BE2C (cell line): ENCODE measurements at places on chromosomes 4 and X.

- DNase-seq, result peak; percentile 35
Observed at GRCh38 chr4:15007201-15007600, 4.9 kb downstream of the CPEB2 start.

- no peak for DNase-seq
Observed at GRCh38 chrX:147478899-147479298, 432.8 kb upstream of the FMR1 start.

GRCh38 chr4:99943904-99944437, 2.4 kb downstream of the DNAJB14 start:
- DNase-seq, result no peak

DNA sequence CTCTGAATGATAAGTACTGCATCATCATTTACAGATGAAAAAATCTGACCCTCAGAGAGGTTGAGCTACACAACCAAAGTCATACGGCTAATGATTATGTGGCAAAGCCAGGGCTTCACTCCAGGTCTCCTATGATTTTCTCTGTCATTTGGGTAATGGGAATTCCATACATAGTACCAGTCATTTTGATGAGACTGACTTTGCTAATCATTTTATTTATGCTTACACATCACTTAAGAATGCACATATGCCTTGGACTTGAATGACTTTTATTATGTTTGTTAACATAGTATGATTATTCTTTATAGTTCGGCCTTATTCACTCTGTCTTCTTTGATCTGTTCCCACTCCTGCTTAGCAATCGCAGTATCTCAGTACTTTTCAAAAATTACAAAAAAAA, 255.1 kb upstream of the GPRIN3 start:
- DNase-seq, result no peak
